ENCODE measurements at places on chromosomes 1 and 21.
A peak's percentile ranks its signal among the peaks of the same experiment; 100 is the strongest.

DNA sequence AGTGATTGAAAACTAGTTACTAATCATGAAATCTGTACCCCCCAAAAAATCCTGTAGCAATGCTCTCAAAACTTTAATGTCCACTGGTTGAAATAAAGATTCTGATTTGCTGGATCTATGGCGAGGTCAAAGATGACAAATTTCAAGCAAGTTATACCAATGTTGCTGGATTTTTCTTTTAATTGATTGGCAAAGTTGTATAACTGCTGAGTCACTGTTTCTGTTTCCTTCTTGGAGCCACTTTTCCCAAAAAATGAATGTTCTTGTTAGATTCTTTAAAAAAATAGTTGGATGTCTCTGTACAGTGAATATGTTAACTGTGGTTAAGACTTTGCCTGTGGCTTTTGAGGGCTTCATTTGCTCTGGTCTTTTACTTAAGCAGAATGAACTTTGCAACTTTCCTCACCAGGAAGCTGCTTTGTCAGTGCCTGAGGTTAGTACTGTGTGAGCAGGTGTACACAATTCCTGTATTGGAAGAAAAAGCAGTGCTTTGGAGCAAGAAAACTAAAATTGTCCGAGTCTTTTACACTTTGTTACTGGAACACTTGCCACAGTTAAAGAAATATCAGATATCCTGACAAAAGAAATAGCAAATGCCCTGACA lies 1211.9 kb downstream of the MRPL39 start:
- no peak for DNase-seq

DNA sequence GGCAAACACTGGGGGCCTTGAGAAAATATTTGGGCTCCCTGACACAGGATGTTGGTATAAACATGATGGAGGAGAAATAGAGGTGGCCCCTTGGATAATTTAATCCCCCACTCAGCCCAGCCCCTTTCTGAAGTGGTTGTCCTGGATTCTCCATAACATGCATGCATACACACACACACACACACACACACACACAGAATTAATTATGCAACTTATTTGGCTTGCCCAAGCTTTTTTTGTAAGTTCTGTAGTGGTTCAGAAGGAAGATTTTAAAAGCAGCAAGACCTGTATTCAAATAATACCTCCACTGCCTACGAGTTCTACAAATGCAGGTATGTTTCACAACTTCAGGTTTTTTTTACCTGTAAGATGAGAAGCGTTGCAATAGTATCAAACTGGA lies 15.0 kb downstream of the ATF3 start:
- no peak for DNase-seq

- no peak for DNase-seq
Observed at GRCh38 chr1:44640200-44640853, 34.0 kb downstream of the TMEM53 start.

DNA sequence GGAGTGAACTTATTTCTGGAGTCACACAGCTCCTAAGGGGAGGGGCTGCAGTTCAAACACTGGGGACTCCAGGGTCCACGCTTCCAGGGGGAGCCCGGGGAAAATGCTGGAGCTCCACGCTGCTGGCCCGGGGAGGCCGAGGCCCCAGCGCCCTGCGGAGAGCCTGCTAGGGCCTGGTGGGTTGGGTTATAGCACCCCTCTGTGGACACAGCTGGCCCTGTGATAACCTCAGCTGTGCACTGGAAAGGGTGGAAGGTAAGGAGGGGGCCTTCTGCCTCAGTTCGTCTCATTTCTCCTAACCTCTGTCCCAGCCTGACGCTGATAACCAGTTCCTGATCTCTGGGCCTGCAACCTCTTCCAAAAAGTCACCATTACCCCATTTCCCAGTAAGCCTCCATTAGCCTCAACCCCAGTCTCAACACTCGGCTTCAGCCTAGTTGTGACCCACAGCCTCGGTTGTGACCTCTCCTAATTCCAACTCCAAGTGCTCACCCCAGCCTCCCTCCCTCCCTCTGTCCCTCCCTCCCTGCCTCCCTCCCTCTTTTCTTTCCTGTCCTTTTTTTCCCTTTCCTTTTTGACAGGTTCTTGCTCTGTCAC lies 7.1 kb downstream of the NBL1 start:
- peak; percentile 59 for DNase-seq

GRCh38 chr1:89221341-89221740 lies 22.6 kb upstream of the GBP4 start:
- no peak for DNase-seq

GRCh38 chr1:109089242-109090015 lies 1.1 kb upstream of the TMEM167B start:
- DNase-seq, result peak; percentile 52

DNA sequence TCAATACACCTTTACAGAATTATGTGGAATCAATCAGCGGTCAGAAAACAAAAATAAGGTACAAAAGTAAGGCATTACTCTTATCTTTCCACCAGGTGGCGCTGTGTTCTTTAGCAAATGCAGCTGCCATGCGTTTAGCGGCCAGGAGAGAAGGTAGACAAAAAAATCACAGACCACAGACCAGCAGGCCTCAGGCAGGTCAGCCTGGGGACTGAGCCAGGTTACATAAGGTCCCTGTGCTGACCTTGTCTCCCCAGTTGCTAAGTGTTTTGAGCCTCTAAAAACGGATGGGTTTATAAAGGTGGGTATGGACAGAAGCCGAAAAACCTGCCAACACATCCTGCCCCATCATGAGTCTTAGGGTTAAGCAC lies 2.8 kb downstream of the RGS16 start:
- DNase-seq, result peak; percentile 47

GRCh38 chr1:94746635-94747525 lies 73.3 kb upstream of the SLC44A3 start:
- DNase-seq, result no peak

DNA sequence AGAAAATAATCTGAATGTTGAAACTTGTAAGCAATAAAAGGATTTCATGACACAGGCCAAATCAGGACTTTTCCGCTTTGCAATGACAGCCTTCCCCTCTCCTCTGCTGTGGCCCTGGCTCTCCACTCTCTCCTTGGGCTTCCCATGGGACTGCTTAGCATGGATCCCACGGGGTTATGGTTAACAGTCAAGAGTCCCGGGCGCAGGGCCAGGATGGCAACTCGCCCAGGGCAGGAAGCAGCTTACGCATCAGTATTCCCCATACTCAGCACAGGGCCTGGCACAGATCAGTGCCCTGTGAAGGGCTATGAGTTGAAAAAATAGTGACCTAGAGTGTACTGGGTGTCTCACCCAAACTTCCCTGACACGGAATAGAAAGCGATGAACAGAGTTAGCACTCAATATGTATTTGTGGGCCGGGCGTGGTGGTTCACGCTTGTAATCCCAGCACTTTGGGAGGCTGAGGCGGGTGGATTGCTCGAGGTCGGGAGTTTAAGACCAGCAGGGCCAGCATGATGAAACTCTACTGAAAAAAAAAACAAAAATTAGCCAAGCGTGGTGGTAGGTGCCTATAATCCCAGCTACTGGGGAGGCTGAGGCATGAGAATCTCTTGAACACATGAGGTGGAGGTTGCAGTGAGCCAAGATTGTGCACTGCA lies 29.1 kb upstream of the GRHL3 start:
- DNase-seq, result no peak

- no peak for DNase-seq
Observed at GRCh38 chr1:1068517-1069055, 5.5 kb downstream of the RNF223 start.

DNA sequence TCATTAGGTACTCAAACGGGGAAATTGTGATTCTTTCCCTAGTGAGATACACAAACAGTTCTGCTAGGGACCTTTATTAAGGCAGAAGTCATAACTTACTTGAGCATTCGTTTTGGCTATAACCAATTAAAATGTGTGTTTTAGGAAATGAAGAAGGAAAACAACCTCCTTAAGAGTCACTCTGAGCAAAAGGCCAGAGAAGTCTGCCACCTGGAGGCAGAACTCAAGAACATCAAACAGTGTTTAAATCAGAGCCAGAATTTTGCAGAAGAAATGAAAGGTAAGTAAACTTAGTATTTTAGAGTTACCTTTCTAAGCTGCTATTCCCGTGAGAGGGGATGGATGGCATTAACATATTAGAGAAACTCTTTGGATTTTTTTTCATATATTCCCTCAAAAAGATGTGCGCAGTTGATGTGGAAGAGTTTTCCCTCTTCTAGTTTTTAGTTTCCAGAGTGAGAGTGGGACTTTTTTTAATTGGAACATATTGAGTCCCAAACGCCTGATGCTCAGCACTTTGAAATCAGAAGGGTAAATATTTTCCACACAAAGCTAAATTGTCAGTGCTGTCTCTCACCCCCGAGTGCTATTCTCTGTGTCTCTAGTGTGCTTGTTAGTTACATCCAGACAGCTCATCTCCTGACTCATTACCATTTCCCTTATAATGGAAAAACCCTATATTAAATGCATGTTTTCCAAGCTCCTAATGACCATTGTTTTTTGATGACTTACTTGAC lies 34.9 kb downstream of the CENPF start:
- peak; percentile 14 for DNase-seq

DNA sequence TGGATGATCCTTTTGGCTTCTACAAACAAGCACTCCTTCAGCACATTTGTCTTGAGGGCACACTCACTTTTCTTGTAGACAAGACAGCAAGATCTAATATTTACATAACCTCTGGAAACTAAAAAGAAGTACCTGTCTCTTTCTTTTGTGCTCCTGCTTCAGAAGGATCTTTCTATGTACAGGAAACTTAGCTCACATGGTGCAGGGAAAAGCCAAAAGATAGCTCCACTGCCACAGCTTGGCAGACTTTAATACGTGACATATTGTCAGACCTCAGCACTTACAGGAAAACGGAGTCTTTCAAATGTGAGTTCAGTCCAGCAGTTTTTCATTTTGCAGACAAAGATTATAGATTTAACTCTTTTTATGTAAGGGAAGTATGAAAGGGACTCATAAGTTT lies 225.5 kb upstream of the SAMSN1 start:
- DNase-seq, result no peak

- no peak for DNase-seq
Observed at GRCh38 chr21:26136671-26137070, 33.9 kb downstream of the APP start.

DNA sequence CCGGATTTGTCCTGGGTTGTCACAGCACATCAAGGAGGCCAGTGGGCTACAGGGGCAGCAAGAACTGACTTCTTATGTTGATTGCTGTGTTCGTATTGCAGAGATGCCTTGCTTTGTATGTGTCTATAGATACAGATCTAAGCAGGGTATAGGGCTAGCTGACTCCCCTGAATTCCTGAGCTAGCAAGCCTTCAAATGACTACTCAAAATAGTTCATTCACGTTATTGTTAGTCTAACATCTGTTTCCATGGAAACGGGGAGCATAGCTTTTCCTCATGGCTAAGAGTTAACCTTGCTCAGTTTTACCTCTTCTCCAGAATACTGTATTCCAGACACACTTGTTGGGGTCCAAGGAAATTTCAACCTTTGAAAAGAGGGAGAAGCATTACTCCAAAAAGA lies 24.1 kb downstream of the TRIM45 start:
- DNase-seq, result no peak

All from activated CD4-positive, alpha-beta T cell treated with anti-CD3 and anti-CD28 coated beads, Interleukin-2, amount 50 U/mL, for 48 hours (primary cell).